ENCODE measurements at places on chromosomes 2 and 18.

- no peak for DNase-seq
Observed at GRCh38 chr2:10326707-10327594, 24.2 kb downstream of the HPCAL1 start.

DNA sequence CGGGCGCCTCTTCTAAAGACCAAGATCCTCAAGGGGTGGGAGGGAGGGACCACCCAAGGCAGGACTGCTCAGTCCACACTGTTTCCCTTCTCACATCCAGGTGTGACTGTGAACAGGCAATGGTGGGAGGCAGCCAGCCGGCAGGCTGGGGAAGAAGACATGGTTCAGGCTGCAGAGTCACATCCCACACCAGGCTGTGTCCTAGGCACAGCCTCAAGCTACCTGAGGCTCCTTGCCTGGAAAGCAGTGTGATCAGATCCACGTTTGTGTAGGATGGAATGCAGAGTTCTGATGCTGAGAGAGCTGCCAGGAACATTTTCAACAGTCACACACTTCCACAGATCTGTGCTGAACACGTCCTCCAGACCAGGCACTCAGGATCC is 16.4 kb downstream of the SLC66A2 start:
- no peak for DNase-seq

DNA sequence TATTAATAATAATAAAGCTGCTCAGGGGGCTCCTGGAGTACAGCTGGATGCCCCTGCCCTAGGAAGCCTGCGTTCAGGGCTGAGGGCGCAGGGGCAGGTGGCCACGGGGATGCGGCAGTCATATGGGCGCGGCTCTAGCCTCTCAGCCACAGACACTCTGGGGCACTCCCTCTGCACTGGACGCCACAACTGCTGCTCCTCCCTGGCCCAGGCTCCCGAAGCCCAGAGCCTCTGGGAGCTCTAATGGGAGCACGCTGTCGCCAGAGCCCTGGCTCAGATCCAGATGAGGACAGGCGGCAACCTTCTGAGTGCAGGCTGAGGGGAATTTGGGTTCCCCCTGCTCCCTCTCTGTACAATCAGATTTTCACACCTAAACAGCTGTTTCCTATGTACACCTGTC is 93.6 kb downstream of the MTCL1 start:
- DNase-seq, result no peak

DNA sequence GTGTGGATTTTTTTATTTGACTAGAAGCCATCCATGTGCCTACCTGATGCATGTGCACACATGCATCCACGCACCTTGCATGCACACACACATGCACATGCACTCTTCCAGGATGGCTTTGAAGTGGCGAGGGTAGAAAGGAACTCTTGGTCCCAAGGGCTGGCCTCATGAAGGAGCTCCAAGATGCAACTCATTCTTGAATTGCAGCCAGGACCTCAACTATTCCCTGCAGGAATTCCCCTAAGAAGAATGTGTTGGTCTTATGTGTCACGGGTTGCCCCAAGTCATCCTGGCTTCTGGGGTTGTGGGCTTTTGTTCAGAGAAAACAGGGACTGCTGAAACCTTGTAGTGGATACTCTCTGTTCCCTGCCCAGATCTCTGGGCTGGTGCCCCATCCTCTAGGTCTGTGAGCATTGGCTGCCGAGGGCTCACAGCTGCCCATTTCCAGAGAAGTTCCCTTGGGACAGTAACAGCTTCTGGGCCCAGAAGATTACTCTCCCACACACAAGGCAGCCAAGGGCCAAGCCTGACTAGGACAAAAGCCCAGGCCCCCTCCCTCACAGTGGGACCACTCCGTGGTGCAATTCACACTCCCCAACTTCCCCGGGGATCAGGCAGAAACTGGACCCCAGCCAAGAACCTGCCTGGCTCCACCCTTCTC is 137.6 kb downstream of the COPS8 start:
- DNase-seq, result no peak

DNA sequence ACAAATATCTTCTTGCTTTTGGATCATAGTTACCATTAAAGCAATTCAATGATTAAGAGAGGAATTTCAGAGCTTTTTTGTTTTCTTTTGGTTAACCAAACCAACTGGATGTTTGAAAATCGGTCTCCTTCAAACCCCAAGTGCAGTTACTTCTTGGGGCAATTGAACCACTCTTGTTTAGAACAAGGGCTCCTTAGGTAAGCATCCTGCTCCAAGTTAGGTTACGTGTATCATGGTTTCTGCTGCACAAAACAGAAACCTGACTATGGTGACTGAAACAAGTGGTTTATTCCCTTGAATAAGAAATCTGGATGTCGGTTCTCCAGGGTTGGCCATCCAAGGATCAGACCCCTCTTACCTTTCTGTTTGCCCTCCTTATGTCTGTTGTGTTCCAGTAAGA is 16.1 kb upstream of the LGALSL start:
- DNase-seq, result no peak

DNA sequence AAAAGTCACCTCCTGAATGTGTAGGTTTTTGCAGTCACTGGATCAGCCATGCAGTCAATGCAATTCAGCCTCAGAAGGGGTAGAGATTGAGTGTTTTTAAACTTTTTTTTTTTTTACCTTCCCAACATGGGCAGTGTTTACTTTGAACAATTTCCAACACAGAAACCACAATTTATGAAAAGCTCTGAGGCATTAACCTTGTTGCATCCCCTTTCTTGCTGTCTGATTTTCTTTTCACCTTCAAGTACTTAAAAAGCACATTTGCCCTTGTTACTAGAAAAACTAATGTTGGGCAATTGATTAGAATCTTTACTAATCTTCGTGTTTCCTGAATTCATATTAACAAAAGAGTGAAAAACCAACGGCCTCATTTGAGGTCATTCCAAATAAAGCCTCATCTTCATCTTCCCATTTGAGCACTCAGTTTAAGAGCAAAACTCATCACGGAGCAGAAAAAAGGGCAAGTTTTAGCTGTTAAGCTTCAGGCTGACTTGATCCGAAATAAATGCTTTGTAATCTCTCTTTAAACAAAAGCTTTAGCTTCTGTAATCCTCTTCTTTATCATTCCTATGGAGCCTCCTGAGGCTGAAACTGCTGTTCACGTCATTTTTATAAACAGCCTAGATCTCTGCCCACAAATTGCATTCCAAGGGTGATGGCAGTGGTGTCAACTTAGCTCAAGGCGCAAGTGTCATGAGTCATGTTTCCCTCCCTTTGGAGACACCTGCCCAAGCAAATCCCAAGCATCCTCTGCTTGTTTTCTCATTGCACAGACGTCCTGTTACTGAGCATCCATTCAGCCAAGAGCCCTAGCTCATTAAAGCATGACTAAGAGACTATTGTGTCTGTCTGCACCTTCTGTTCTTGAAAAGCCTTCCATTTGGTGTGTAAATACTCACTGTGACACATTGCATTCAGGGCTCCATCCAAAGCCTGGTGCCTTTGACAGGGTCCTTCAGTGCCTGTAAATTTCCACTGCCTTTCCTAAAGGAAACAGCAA is 107.7 kb downstream of the HNMT start:
- DNase-seq, result no peak

GRCh38 chr2:102504833-102505232 is 31.8 kb downstream of the SLC9A4 start:
- DNase-seq, result no peak

- DNase-seq, result no peak
Observed at GRCh38 chr18:36629138-36629530, 199.7 kb downstream of the TPGS2 start.

GRCh38 chr2:198116756-198117155 is 312.4 kb downstream of the PLCL1 start:
- no peak for DNase-seq

DNA sequence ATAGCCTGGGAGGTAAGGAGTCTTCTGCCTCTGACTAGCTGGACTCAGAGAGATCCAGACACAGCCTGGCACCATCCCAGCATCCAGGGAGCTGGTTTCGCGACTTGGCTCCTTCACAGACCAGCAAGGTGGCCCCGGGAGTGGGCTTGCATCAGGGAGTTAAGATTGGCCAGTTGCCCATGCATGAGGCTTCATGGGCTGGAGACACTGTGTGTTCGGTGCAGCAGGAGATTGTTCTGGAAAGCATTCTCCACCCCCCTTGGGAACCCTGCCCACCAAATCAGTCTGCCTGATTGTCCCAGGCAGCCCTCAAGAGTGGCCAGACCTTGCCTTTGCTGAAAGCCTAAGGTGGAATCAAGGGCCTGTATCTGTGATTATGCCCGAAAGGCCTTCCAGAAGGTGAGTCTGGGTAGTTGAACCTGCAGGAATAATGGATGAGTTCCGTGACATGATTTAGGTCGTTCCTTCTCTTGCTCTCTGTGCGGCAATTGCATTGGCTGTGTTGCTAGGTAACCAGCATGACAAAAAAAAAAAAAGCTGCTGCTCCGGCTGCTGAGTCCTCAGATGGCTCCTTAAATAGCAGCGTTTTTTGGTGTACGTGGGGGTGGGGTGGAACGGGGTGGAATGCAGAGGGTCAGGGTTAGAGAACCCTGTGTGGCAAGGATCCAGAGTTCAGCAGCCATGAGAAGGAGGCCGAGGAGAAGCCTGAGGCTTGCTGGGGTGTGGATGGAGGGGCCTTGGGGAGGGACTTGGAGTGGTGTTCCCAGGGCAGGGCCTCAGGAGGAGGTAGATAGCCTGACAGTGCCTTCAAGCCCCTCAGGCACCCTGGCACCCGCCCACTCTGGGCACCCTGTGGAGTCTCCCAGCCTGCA is 93.0 kb upstream of the MCFD2 start:
- peak; percentile 66 for DNase-seq

DNA sequence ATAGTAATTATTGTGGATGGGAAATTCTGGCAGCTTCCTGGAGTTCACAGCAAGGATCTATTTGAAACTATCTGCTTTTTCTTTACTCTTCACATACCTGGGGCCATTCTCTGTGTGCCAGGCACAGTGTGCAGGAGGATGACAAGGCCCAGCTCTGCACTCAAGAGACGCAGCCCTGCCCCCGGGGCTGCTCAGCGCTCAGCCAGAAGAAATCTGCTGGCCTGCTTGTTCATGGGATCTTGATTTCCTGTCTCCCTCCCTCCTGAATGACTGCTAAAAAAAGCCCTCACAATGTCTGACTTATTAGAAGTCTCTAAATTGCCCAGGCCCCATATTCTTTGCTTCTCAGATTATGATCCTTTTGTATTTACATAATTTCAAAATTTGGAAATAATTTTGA is 210.9 kb downstream of the DCDC2C start:
- no peak for DNase-seq

- DNase-seq, result no peak
Observed at GRCh38 chr2:68359889-68360288, 5.2 kb upstream of the PLEK start.

DNA sequence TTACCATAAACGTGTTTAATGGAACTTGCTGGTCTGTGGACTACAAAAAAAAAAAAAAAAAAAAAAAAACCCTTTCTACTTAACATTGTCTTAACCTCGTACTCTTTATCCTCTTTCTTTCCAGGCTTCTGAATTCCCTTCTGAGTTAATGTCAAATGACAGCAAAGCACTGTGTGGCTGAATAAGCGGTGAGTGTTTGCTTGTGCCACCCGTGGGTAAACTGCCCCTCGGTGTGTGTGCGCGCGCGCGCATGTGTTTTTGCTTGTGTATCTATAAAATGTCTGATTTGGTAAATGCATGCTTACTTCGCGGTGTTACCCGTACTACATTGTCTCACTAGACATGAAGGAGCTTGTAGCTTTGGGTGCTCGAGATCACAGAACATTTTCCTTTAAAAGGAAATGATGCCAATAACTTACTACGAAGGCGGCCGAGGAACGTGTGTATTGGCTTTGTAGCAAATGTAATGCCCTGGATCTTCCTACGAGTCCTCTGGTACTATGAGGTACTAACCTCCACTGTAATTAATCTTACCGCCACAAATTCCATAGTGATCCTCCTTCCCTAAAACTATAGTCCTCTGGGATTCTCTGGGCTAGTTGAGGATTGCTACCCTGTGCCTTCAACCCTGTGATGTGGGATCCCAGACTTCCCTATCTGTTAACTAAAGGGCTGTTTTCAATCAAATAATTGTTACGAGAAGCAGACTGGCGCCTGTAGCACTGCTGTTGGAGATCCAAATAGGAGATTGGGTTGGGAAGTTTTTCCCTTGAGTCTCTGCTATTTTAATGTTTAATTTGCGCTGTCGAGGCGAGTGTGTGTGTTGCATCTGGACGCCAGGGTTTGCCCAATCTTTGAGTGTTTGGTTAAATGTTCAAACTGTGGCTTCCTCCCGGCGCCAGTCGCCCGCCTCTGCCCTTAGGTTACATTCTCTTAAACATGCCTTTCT is 1.1 kb downstream of the ID2 start:
- DNase-seq, result no peak

- DNase-seq, result no peak
Observed at GRCh38 chr2:6791682-6792081, 74.0 kb downstream of the CMPK2 start.

DNA sequence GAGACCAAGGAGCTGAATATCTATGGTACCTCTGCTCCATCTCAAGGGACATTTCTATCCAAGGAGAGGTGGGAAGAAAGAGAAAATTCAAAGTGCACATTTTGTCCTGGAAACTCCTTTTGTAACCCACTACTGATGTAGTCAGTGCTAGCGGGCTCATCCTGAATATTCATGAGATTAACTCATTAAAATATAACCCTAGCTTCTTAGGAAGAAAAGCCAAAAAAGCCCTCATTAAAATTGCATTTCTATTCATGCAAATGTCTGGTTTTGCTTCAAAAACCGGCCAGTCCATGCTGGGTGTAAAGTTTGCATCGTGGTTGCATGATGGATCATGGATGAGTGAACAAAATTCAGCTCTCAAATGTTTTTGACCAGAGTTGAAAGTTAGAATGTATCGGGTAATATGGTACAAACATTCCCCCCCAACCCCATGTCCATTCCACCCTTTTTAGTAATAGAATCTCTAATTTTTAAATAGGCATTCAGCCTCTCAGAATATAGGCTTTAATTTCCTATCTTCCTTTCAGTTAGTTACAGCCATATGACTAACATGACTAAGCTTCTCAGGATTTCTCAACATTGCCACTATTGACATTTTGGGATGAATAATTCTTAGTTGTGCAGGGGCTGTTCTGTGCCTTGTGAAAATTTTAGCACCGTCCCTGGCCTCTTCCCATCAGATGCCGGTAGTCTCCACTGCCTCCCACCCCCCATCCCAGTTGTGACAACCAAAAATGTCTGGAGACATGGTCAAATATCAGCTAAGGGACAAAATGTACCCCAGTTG is 104.2 kb upstream of the RND3 start:
- no peak for DNase-seq

- DNase-seq, result no peak
Observed at GRCh38 chr2:54650612-54651011, 72.8 kb upstream of the EML6 start.

DNA sequence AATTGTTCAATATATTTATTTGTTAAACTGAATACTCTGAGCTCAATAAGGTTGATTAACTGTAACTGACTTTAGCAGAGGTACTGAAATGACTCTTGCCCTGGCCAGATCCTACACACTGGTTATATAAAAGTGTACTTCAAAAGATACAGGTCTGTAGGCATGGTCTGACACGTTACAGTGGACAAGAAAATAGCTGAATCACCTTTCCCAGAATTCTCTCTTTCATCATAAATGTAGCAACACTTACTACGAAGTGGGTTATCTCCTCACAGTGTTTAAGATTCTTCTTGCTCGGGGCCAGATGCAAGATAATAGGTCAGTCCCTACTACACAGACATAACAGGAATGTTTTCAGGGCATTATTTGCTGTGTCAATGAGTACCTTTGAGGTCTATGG is 107.0 kb upstream of the ZC3H15 start:
- no peak for DNase-seq

Data from frontal cortex (tissue), 4 donors.